Pericardium fibroblast (primary cell): ENCODE measurements at places on chromosomes 7 and 10. TPM values are rescaled to one million over a fixed set of nuclear protein-coding genes. Genes with fewer than 3 reads are reported as not detected.

Gene MMRN2
- total RNA-seq, result 0.70 and 3.6 TPM in 2 replicates

Gene ITPRIP
- total RNA-seq, result 26.6 and 28.1 TPM in 2 replicates

Gene C10orf143
- 0.77 and 1.1 TPM in 2 replicates for total RNA-seq

Gene LRRD1
- not detected in 2 replicates for total RNA-seq

Gene LEP
- total RNA-seq, result 1.7 TPM in 1 of 2 replicates, not detected in the other

Gene CLDN4
- total RNA-seq, result 0.23 and 0.68 TPM in 2 replicates

Gene GFRA1
- 1.6 and 2.0 TPM in 2 replicates for total RNA-seq

Gene ATAD1
- 25.8 and 30.3 TPM in 2 replicates for total RNA-seq

Gene HHEX
- total RNA-seq, result 0.12 and 0.51 TPM in 2 replicates

Gene HTR5A
- not detected in 2 replicates for total RNA-seq

Gene ADCYAP1R1
- not detected in 2 replicates for total RNA-seq

Gene TMEM273
- not detected in 2 replicates for total RNA-seq

Gene ANK3
- 13.8 and 40.6 TPM in 2 replicates for total RNA-seq

Gene GTPBP10
- 4.3 and 8.3 TPM in 2 replicates for total RNA-seq

Gene MAGI2
- total RNA-seq, result 4.0 and 6.3 TPM in 2 replicates

Gene ABCB4
- total RNA-seq, result not detected in 2 replicates

Gene CRYGN
- under 0.01 TPM in 1 of 2 replicates, not detected in the other for total RNA-seq

Gene CYP2C19
- total RNA-seq, result not detected in 2 replicates

Gene AKR1C4
- total RNA-seq, result not detected in 2 replicates

Gene ACTR3C
- 0.09 TPM in 1 of 2 replicates, not detected in the other for total RNA-seq

Gene IKZF1
- not detected in 2 replicates for total RNA-seq

Gene BAG3
- total RNA-seq, result 44.4 and 52.6 TPM in 2 replicates

Gene FAM237B
- total RNA-seq, result not detected in 2 replicates

Gene VAX1
- total RNA-seq, result not detected in 2 replicates

Gene CADPS2
- total RNA-seq, result 14.2 and 41.6 TPM in 2 replicates

Gene FEZF1
- total RNA-seq, result not detected in 2 replicates

Gene C7orf57
- not detected in 2 replicates for total RNA-seq

Gene PLAU
- total RNA-seq, result 52.7 and 77.5 TPM in 2 replicates

Gene SLK
- 23.8 and 34.3 TPM in 2 replicates for total RNA-seq

Gene AKR1C1
- total RNA-seq, result 26.9 and 27.3 TPM in 2 replicates

Gene AFAP1L2
- total RNA-seq, result 0.51 and 7.5 TPM in 2 replicates

Gene CH25H
- 0.23 and 1.6 TPM in 2 replicates for total RNA-seq

Gene SRGN
- 55.3 and 243 TPM in 2 replicates for total RNA-seq

Gene MYOZ1
- total RNA-seq, result not detected in 2 replicates

Gene KLLN
- 0.23 and 0.43 TPM in 2 replicates for total RNA-seq

Gene FAM171A1
- 20.9 and 24.5 TPM in 2 replicates for total RNA-seq

Gene MORN4
- total RNA-seq, result 3.9 and 33.7 TPM in 2 replicates

Gene LRRC18
- not detected in 2 replicates for total RNA-seq

Gene KLF14
- total RNA-seq, result 0.34 and 0.58 TPM in 2 replicates

Gene CYP3A5
- total RNA-seq, result 0.43 TPM in 1 of 2 replicates, not detected in the other

Gene UCMA
- total RNA-seq, result not detected in 2 replicates

Gene WDFY4
- total RNA-seq, result 0.12 TPM in 1 of 2 replicates, not detected in the other

Gene PDZD7
- 0.35 and 1.4 TPM in 2 replicates for total RNA-seq

Gene ADAM8
- total RNA-seq, result 0.09 and 0.70 TPM in 2 replicates

Gene GDF2
- total RNA-seq, result not detected in 2 replicates
